ENCODE measurements at places on chromosomes 12 and 14.

- no peak for DNase-seq
Measured at GRCh38 chr12:113366827-113367226, 8.4 kb downstream of the PLBD2 start.

GRCh38 chr14:102314242-102315011 lies 5.1 kb upstream of the ZNF839 start:
- peak; percentile 86 for DNase-seq

- DNase-seq: peak; percentile 9
Measured at GRCh38 chr14:104341532-104342434, 203.4 kb downstream of the KIF26A start.

GRCh38 chr12:116933512-116934246 lies 22.9 kb downstream of the FBXW8 start:
- DNase-seq: no peak

- no peak for DNase-seq
Measured at GRCh38 chr12:89427508-89428156, 75.3 kb upstream of the DUSP6 start.

DNA sequence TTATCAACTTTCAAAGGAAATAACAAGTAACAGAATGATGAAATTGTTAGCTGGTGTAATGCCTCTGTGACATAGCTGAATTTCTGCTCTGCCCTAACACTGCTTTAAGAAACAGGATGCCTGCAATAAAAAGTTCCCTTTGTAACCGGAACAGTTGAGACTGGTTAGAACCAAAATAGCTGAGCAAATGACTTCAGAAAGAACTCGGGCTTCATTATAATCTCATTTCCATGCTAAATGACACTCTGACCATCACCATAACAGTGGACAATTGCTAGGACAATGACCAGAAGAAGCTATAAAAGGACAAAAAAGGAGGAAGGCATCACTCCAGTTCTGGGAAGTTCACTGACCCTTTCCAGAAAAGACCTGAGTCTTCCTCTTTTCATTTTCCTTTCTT lies 23.5 kb upstream of the PYGL start:
- no peak for DNase-seq

DNA sequence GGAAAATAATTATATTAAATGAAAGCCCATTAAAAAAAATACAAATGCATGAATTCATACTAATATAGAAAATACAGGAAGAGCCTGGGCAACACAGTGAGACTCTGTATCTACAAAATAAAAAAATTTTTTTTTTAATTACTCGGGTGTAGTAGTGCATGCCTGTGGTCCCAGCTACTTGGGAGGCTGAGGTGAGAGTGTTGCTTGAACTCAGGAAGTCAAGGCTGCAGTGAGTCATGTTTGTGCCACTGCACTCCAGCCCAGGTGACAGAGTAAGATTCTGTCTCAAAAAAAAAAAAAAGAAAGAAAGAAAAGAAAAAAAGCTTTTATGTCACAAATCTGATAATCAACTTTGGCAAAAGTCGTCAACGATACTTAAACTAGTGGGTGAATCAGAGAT lies 80.6 kb upstream of the PLEKHA5 start:
- no peak for DNase-seq

- no peak for DNase-seq
Measured at GRCh38 chr14:33451211-33451610, 499.7 kb downstream of the EGLN3 start.

DNA sequence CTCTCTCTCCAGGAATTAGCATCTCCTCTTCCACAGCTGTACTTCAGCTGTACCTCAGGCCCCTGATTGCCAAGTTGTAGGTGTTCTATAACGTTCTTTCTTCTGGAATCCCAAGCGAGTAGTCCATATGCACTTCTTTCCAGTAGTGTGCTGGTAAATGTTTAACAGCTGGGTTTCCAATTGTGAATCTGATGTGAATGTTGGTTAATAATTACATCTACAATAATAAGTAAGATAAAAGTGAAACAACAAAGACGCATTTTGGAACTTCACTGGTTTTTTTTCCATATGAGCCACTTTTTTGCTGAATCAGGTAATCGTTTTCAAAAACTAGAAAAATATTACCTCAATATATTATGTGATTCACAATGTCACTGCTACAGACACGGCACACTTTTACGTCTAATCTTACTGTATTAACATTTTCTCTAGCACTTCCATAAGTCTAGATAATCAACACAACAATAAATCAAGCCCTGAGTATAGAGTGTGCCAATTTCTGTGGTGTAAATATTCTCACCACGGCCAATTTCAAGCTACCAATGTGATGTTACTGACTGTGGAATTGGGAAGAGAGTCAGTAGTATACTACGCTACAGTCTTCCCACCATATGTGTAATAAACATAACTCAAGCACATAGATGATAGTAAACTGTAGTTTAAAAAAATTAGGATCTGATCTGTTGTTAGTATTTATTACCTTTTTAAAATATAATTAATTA lies 113.0 kb downstream of the ZFP36L1 start:
- no peak for DNase-seq

DNA sequence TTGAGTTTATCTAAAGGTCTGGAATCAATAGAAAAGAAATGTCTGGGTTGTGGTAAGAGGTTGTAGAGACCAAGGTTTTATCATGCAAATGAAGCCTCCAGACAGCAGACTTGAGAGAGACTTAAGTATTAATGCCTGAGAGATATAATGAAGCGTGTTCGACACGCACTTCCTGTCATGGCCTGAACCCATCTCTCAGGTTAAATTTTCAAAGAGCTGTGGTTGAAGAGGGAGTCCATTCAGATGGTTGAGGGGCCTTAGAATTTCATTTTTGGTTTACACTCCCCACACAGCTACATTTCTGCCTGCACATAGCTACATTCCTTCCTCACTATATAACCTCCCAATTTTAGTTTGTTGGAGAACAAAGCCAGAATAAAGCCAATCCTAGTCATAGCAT lies 10.1 kb upstream of the CLEC12A start:
- no peak for DNase-seq

GRCh38 chr14:84250893-84251292 lies 1279.1 kb upstream of the FLRT2 start:
- DNase-seq: no peak

DNA sequence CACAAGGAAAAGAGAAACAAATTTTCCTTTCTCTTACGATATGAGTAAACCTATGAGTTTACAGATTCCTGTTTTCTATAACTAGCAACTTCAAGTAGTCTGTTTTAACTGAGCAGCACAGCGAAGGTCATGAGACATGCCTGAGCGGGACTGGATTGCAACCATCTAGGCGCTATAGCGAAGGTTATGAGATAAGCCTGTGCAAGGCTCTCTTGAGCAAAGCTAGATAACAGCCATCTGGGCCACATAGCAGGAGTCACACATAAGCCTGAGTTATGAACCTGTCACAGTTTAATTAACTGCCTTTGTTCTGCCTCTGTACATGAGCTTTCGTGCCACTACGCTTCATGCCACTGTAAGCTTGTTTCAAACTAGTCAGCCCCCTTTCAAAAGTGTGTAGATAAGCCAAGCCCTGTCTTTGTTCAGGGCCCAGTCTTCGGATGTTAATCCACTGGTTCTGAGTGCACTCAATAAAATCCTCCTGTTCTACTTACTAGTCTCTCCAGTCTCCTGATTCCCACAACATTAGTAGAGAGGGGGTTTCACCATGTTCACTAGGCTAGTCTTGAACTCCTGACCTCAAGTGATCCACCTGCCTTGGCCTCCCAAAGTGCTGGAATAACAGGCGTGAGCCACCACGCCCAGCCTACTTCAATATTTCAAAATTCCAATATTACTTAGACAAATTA lies 47.1 kb downstream of the SEC23A start:
- DNase-seq: no peak

DNA sequence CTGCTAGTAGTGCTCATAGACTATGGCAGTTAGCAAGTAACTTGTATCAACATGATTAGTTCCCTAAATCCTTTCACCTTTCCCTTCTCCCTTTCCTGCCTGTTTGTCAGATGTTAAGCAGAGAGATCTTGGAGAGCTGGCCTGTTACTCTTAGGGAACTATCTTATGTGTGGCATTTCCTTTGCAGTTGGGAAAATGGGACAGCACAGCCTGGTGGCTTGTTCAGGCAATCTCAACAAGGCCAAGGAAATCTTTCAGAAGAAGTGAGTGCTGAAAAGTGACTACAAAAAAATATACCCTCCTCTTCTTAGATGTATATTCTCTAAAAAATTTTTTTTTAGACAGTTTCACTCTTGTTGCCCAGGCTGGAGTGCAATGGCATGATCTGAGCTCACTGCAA lies 7.4 kb downstream of the PARP2 start:
- DNase-seq: no peak

- no peak for DNase-seq
Measured at GRCh38 chr12:90905691-90906370, 49.1 kb downstream of the CCER1 start.

- no peak for DNase-seq
Measured at GRCh38 chr14:33455654-33456345, 495.1 kb downstream of the EGLN3 start.

- no peak for DNase-seq
Measured at GRCh38 chr14:34568803-34569202, 29.3 kb upstream of the EAPP start.

DNA sequence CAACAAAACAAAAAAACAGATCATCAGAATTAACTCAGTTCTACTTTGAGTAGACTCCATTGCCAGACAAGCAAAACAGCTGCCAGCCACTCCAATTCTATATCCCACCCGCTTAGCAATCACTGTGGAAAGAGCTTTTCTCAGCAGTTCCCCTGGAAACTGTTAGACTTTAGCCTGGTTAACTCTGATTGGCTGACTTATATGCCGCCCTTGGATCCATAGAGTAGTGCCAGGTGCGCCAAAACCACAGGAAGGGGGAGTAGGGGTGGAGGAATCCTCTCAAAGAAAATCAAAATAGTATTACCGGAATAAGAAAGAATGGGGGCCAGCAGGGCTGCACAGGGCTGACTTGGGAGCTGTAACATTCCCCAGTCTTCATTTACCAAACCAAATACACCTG lies 5.4 kb upstream of the EML5 start:
- DNase-seq: no peak

- no peak for DNase-seq
Measured at GRCh38 chr12:113373969-113374368, 15.6 kb downstream of the PLBD2 start.

DNA sequence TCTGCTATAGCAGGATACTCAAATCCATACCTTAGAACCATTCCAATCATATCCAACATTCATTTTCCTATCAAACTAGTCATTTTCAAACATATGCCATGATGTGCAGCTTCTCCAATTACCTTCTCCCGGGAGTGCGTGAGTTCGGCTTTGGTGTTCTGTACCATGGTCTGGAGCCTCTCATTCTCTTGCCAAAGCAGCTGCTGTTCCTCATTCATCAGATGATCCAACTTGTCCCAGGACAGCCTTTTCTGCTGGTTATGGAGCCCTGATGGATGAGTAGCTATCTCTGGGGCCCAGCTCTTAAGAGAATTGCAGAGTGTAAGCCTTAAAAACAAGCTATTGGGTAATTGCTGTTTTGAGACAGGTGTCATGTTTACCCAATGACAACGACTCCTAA lies 71.1 kb upstream of the SAV1 start:
- DNase-seq: no peak

GRCh38 chr12:131072451-131073230 lies 118.9 kb downstream of the ADGRD1 start:
- DNase-seq: no peak

DNA sequence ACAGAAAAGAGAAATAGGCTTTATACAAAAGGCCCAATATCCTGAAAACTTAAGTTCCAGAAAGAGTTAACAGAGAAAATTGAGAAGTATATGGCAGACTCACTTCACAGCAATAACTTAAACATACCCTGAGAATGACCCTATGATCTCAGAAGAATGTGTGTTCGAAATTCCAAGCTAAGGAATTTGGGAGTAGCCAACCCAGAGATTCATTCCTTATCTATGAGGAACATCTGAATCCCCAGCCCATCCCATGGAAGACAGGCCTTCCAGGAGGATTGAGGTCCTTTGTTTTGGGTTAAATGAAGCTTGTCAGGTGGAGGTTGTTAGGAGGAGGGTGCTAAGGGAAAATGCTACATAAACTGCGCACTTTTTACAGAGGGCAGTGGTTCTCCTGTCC lies 7.5 kb upstream of the SAV1 start:
- DNase-seq: no peak

DNA sequence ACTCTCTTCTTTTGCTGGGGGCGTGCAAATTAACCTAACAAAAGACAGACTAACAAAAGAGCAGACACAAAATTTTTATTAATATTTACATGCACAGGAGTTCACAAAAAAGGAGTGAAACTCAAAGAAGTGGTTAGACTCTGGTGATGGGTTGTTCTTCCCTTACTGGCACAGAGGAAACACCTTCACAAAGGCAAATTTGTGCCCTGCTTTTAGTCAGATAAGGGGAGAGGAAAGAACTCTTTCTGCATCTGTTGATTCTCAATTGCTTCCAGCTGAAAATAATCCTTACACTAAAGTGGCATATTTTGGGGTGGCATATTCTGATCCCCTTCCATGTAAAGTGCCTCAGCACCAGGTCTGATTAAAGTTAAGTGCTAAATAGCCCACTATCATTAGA lies 190.2 kb upstream of the AMIGO2 start:
- no peak for DNase-seq

- peak; percentile 39 for DNase-seq
Measured at GRCh38 chr14:65321370-65321875, 91.1 kb upstream of the FUT8 start.

DNA sequence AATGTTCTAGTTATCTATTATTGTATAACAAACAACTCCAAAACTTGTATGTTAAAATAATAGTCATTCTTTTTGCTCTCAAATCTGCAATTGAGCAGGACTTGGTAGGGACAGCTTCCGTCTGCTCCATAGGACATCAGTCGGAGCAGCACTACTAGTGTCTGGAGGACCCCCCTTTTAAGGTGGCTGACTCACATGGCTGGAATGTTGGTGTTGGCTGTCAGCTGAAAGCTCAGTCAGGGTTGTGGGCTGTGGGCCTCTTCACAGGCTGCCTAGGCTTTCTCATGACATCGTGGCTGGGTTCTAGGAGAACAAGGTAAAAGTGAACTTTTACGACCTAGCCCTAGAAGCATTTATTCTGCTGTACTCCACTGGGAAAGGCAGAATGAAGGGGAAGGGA lies 160.6 kb downstream of the ANO4 start:
- no peak for DNase-seq

- DNase-seq: no peak
Measured at GRCh38 chr14:76908834-76909233, 82.6 kb downstream of the LRRC74A start.

GRCh38 chr12:29048787-29049186 lies 100.3 kb upstream of the FAR2 start:
- DNase-seq: no peak

DNA sequence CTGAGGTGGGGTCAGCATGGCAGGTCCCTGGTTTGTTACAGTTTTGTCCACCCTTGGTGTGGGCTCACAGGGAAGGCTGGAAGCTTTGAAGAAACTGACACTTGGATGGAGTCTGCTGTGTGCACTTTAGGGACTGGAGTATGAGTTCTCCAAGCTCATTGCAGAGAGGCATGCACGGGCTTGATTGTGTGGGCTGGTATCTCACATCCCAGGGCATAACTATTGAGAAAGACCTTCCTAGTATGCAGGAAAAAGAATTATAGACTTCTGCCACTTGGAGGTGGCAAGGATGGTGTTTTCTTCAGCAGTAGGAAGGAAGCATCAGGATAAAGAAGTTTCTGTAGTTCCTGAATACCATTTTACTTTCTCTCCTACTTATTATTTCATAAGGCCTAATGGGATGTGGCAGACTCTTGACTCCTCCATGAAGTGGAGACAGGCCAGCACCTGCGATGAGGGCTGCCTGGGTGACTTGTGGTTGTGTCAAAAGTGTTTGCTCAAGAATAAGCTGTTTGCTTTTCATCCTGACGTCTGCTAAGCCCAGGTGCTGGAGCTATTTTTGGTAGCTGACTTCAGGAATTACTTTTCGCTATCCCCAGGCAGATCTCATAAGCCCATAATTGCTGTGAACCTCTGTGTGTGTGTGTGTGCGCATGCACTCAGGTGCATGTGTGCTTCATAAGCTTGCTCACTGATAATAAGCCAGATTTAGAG lies 125.8 kb downstream of the KTN1 start:
- no peak for DNase-seq
